ENCODE measurements at places on chromosomes 3 and 15.

DNA sequence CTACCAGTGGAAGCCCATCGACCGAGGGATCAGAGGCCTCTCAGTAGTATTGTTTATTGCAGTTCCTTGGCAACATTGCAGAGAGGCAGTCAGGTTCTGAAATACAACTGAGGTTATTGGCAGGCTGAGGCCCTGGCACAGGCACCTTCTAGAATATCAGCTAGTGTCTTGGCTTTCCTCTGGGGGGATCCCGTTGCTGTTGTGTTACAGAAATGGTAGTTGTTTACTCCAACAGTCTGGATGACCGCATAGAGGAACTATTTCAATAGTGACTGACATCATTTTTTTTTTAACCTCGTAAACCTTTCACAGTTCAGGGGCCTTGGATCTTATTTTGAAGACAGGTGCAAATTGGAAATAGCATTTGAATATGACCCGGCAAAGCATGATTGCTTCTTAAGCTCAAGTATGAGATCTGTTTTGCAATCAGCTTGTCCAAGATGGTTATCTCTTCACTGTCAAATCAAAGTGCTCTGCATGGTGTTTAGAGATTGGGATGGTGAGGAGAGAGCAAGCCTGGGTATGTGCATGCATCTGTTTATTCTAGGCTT lies 63.9 kb downstream of the PGPEP1L start:
- no peak for DNase-seq

- no peak for DNase-seq
Measured at GRCh38 chr3:44989636-44990373, 13.8 kb downstream of the EXOSC7 start.

DNA sequence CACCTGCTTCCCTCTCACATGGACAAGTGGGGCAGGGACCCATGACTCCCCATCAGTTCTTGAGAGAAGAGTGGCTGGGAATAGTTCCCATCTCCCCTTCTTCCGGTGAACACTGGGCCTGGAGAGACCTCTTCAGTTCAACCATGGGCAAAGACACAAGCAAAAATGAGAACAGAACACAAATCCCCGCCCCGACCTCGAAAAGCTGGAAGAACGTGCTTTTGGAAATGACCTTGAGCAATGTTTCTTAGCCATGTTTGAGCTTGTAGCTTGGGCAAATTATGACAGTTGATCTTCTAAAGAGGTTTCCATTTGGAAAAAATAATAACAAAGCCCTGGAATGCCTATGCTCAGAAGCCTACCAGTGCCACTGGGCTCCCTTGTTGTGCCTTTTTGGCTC lies 59.0 kb downstream of the FAM174B start:
- no peak for DNase-seq

DNA sequence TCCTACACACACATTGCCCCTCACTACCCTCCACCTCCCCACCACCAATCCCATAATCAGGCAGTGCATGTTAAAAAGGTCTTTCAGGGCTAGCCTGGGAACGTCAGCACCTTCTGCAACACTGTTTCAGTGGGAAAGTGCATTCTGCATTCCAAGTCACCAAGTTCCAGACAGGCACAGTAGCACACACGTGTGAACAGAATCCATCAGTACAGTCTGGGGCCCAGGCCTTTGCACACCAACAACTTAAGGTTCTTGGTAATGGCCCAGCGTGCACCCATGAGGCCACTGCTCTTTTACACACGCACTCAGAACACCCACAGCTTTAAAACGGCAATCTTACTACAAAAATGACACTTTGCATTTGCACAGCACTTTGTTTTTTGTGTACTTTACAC lies 1.2 kb downstream of the ANXA2 start:
- DNase-seq = peak; percentile 54

GRCh38 chr15:71800835-71801745 lies 9.3 kb upstream of the NR2E3 start:
- peak; percentile 74 for DNase-seq

DNA sequence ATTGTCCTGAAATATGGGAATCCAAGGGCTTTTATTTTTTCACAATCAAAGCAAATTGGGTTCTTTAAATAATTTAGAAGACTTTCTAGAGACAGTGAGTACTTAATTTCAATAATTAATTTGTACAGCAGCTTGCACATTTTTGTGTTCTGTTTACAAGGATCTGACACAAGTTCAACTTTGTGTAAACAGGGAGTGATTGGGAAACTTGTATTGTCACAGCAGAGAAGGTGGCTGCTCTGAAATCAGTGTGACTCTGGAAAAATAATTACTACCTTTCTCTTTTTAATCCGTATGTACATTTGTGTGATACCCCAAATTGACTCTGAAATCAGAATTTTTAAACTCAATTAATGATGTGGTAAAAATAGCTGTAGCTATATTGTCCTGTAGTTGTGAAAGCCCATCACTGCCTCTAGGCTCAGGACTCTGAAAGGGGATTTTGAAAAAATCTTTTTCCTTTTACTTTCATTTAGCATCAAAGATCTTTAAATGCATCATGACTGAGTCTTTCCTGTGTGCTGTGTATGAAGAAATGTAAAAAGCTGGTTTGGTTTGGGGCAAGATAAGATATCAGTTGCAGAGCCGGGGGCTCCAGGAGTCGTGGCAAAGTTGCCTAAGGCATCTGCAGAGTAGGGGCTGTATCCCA lies 45.1 kb downstream of the MFSD1 start:
- DNase-seq = no peak

- peak; percentile 11 for DNase-seq
Measured at GRCh38 chr15:87846746-87847145, 409.8 kb downstream of the NTRK3 start.

Data from fibroblast of upper back skin (primary cell).